ENCODE measurements at places on chromosomes 2 and 18.

DNA sequence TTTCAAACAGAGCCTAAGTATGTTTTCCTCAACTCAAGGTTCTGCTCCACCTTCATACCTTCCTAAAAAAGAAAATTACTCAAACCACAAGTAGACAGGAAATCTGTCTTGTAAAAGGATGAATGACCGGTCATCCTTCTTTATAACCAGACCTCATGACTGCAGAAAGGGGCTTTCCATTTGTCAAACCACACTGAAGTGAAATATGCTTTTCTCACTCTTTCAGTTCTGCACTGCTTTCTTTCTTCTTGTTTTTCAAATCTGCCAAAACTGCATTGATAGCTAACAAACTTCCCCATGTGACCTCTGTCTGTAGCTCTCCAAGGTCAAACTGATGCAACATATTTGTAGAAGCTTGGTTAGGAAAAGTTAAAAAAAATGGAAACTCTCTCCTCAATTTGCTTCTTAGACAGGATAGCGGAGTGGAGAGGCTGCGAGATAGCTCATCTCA lies 308.9 kb upstream of the CCDC68 start:
- peaks cover 85% of the 10 kb centered on the region for H3K4me1 ChIP-seq
- H3K4me3 ChIP-seq, result peak overlapping the region; percentile 56
- peak overlapping the region; percentile 95 for H3K27ac ChIP-seq
- no peaks in the 10 kb centered on the region for H3K27me3 ChIP-seq
- peaks cover 81% of the 10 kb centered on the region for H3K36me3 ChIP-seq

GRCh38 chr2:127857265-127857808 lies 618 bp downstream of the POLR2D start:
- no peak for DNase-seq
- peaks cover 11% of the 10 kb centered on the region for H3K36me3 ChIP-seq
- H3K27me3 ChIP-seq, result no peaks in the 10 kb centered on the region
- peak overlapping the region; percentile 96 for H3K27ac ChIP-seq

DNA sequence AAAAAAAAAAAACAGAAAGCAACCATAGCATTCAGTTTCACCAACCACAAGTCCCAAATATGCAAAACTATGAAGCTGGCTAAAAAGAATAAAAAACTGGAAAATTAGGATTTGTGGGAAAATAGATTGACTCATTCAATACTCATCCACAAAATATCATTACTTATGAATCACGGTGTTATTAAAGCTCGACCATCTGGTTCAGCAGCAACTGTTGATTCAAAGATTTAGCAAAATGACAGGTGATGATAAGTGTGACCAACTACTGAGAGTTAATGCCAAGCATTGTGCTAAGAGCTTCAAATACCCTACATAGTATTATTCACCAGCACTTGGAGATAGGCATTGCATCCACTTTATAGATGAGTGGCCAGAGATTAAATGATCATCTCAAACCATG lies 26.2 kb upstream of the XDH start:
- no peak for DNase-seq
- H3K36me3 ChIP-seq, result no peaks in the 10 kb centered on the region
- no peaks in the 10 kb centered on the region for H3K4me1 ChIP-seq
- H3K27me3 ChIP-seq, result peaks cover 7% of the 10 kb centered on the region

DNA sequence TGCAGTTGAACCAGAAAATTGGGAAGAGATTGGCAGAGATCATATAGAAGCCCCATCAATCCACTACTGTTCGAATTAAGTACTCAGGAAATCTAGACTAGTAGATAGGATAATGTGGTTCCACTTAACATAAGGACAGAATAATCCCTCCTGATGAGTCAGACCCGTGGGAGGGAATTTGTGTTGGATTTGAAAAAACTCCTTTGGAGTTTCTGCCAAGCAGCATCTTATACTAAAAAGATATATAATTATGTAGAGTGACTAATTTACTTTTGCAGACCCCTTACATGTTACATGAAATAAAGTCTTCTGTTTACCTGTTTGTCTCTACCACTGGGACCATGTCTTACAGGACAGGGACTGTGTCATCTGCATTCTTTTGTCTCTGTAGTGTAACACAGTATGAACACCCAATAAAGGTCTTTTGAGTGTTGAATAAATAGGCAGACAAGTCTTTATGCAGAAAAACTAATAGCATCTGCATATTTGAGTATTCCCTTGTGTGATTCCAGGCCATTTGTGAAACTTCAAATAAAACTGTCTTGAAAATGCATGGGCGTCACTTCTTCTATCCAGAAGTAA lies 122.6 kb upstream of the DNAJC10 start:
- no peak for DNase-seq
- H3K4me3 ChIP-seq, result no peak overlapping the region
- H3K27me3 ChIP-seq, result peaks cover 2% of the 10 kb centered on the region
- H3K4me1 ChIP-seq, result no peaks in the 10 kb centered on the region

- H3K27me3 ChIP-seq, result peaks cover 4% of the 10 kb centered on the region
- H3K27ac ChIP-seq, result no peak overlapping the region
- no peak for DNase-seq
- no peaks in the 10 kb centered on the region for H3K36me3 ChIP-seq
- no peak overlapping the region for H3K4me3 ChIP-seq
- no peaks in the 10 kb centered on the region for H3K4me1 ChIP-seq
Observed at GRCh38 chr2:204298404-204298803, 246.9 kb upstream of the PARD3B start.

DNA sequence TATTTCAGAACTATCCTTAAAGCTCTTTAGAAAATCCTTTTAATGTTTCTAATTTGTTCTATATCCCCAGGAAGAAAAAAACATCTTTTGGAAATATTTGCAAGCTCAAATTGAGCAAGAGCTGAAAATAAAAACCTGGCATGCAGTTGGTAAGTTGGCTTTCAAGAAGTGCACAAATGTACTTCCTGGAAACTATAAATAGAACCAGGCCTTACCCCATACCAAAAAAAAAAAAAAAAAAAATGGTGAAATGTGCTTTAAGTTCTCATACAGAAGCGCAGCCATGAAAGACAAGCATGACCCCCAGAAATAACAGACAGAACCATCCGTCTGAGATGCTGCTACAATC lies 178.5 kb downstream of the HDAC4 start:
- peak overlapping the region; percentile 77 for H3K4me3 ChIP-seq
- H3K4me1 ChIP-seq, result peaks cover 43% of the 10 kb centered on the region
- peak overlapping the region; percentile 70 for H3K27ac ChIP-seq

DNA sequence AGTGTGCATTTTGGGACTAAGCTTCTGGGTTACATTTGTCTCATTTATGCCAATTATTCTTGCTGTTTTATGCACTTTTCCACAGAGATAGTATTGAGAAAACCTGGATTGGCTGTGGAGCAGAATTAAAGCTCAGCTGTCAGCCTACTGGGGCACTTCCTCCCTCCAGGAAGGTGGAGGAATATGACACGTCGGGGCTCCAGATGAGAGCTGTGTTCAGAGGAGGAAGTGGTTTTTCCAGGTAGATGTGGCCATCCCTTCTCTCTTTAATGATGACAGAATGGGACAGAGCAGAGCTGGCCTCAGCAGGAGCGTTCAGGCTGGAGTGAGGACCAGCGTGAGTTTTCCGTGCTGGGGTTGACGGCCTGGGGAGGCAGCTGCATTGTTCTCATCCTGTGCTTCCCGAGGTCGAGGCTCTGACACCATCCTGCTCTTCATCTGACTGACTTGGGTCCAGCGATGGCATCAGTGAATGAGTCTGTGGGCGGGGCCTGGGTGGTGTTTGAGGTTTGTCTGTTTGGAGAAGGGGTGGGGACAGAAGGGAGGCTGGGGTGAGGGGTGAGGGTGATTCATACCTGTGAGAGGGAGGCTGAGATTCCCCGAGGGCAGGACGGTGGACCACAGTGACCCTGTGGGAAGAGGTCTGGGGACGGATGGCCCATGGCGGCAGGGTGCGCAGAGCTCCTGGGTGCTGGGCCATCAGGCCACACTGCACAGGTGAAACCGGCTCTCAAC lies 207.0 kb downstream of the LDLRAD4 start:
- H3K27me3 ChIP-seq, result no peaks in the 10 kb centered on the region
- DNase-seq, result no peak
- H3K4me3 ChIP-seq, result no peak overlapping the region
- peaks cover 6% of the 10 kb centered on the region for H3K4me1 ChIP-seq
- H3K27ac ChIP-seq, result no peak overlapping the region
- H3K36me3 ChIP-seq, result no peaks in the 10 kb centered on the region

- H3K36me3 ChIP-seq, result peaks cover 26% of the 10 kb centered on the region
- no peak overlapping the region for H3K4me3 ChIP-seq
- no peak for DNase-seq
- H3K27ac ChIP-seq, result no peak overlapping the region
- no peaks in the 10 kb centered on the region for H3K27me3 ChIP-seq
Observed at GRCh38 chr18:35282353-35282752, 7.7 kb downstream of the ZSCAN30 start.

DNA sequence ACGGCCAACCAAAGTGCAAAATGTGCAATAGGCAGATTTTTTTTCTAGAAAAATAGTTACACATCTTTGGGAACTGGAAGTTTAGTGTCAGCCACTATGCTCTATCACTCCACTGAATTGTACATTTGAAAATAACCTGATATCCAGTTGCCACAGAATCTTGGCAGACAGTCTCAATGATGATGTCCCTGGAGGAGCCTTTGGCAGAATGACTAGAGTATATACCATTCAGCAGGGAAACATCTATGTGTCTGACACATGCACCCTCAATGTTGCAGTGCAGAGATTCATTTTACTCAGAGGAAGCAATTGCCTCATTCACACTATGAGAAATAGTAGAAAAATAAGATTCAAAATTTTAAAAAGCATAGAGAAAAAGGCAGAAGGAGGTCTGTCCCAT lies 475.8 kb downstream of the LRRTM4 start:
- H3K27me3 ChIP-seq, result no peaks in the 10 kb centered on the region
- H3K27ac ChIP-seq, result no peak overlapping the region
- H3K36me3 ChIP-seq, result no peaks in the 10 kb centered on the region
- no peak for DNase-seq

DNA sequence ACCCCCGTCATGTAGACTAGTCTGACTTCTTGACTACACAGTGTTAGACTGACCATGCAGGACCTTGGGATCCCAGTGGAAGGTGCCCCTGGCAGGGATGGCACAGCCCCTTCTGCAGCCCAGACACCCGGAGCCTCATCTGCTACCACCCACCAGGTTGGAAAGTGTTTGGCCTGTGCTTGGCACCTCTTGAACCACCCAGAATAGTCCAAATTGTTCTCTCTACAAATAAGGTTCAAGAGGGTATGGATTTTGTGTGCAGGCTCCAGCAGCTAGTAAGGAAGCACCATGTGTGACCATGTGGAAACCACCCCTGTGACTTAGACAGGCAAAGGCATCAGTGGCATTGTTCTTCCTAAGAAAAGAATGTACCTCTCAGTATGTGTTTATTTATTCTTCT lies 18.4 kb downstream of the L3MBTL4 start:
- H3K27me3 ChIP-seq, result no peaks in the 10 kb centered on the region
- H3K4me3 ChIP-seq, result no peak overlapping the region
- peaks cover 26% of the 10 kb centered on the region for H3K36me3 ChIP-seq
- no peak overlapping the region for H3K27ac ChIP-seq

- no peaks in the 10 kb centered on the region for H3K4me1 ChIP-seq
- peaks cover 8% of the 10 kb centered on the region for H3K36me3 ChIP-seq
- DNase-seq, result no peak
- no peak overlapping the region for H3K4me3 ChIP-seq
- H3K27me3 ChIP-seq, result no peaks in the 10 kb centered on the region
Observed at GRCh38 chr2:212858496-212858895, 292.9 kb downstream of the IKZF2 start.

DNA sequence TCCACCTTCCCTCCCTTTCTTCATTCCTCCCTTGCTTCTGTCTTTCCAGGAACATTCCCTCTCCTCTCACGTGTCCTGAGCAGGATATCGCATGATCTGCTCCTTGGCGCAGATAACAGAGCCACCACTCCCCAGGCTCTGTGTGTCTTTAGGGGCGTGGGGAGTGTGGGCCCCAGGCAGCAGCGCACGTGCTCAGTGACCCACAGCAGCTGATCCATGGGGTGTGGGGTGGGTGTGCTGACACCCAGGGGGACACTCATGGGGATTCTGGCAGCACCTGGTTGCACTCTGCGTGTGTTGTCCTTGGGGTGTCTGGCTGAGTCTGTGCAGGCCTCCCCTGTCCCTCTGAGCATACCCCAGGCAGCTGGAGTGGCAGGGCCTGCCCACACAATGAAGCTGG lies 9.9 kb upstream of the FOSL2 start:
- DNase-seq, result no peak
- peaks cover 7% of the 10 kb centered on the region for H3K27me3 ChIP-seq
- H3K36me3 ChIP-seq, result no peaks in the 10 kb centered on the region
- no peak overlapping the region for H3K27ac ChIP-seq

DNA sequence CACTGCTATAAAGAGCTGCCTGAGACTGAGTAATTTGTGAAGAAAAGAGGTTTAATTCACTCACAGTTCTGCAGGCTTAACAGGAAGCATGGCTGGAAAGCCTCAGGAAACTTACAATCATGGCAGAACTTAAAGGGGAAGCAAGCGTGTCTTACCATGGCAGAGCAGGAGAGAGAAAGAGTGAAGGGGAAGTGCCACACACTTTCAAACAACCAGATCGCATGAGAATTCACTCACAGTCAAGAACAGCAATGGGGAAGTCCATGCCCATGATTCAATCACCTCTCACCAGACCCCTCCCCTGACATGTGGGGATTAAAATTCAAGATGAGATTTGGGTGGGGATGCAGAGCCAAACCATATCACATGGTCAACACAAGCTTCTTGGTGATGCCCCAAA lies 34.7 kb upstream of the CDK5R2 start:
- no peak for DNase-seq
- H3K4me1 ChIP-seq, result no peaks in the 10 kb centered on the region
- H3K27me3 ChIP-seq, result peaks cover 35% of the 10 kb centered on the region
- H3K27ac ChIP-seq, result no peak overlapping the region

DNA sequence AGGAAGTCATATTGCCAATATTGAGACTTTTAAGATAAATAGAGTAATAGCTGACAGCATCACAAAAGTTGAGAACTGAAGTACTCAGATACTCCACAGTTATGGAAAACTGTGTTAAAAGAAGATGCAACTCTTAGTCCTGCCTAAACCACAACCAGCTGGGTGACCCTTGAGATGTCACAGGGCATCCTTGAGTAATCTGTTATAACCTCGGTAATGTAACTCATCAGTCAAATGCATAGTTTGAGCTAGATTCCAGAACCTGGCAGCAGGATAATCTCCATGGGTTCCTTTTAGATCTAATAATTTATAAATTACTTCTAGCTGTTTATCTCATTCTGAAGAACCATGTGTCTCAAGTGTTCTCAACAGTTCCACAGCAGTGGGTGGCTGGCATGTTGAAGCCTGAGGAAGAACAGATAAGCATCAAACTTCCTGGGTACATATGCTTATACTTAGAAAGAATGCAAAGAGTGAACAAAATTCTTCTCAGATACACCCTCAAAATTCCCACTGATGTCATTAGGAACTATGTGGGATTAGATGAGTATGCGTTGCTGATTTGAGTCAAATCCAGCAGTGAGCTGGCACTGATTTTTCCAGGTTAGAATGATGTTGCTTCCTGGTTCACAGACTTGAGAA lies 304.1 kb upstream of the ERBB4 start:
- no peak for DNase-seq
- H3K4me3 ChIP-seq, result no peak overlapping the region
- peaks cover 7% of the 10 kb centered on the region for H3K4me1 ChIP-seq
- no peaks in the 10 kb centered on the region for H3K27me3 ChIP-seq

Measured in stimulated activated naive B cell treated with anti-CD40 and anti-IgM and Interleukin-4, amounts not matched to agents 10 μg/mL and 1 μg/mL and 100 μg/mL, for 72 hours (primary cell).